ENCODE measurements at places on chromosomes 2 and 18.

- no peak for DNase-seq
Measured at GRCh38 chr2:230075988-230076631, 7.4 kb upstream of the SLC16A14 start.

GRCh38 chr2:204046145-204046544, 109.6 kb downstream of the ICOS start:
- no peak for DNase-seq

- DNase-seq: no peak
Measured at GRCh38 chr2:39431592-39432316, 5.3 kb downstream of the MAP4K3 start.

DNA sequence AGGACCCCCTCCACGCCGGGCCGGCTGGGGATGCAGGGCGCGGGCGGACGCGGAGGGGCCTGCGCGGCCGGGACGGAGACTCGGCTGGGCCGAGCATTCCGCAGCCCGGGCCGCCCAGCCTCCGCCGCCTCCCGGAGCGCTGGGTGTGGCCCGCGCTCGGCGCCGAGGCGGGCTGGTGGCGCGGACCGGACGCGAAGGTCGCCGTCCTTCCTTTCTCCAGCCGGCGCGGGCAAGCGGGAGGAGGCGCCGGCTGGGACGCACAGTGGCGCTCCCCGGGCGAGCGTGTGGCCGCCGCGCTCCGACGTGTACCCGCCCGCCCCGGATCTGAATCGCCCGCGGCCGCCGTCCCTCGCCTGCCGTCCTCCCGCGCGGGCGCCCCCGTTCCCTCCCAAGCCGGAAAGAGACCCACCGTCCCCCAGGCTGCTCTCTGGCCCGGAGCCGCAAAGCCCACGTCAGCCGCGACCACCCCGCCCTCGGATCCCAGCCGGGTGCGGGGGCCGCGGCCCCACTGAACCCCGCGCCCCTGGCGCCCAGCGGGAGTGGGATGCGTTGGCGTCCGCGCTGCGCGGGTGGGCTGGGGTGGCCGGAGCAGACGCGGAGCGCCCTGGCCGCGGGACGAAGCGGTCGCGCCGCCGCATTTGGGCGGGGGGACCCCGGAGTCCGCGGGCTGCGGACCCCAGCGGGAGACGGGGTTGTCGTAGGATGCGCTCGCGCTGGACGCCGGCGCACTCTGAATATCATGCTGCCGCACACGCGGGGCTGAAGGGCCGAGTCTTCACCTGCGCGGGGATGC, 634 bp downstream of the SPATS2L start:
- DNase-seq: no peak

- no peak for DNase-seq
Measured at GRCh38 chr2:62774555-62775366, 69.2 kb downstream of the EHBP1 start.

GRCh38 chr2:151299920-151300539, 10.6 kb upstream of the NMI start:
- no peak for DNase-seq

GRCh38 chr2:137348301-137348700, 583.0 kb downstream of the THSD7B start:
- no peak for DNase-seq

- no peak for DNase-seq
Measured at GRCh38 chr2:61419570-61419969, 51.3 kb downstream of the USP34 start.

GRCh38 chr2:185128346-185128745, 530.0 kb downstream of the ZNF804A start:
- DNase-seq: no peak
